Cardiac muscle cell (in vitro differentiated cells and primary cell): ENCODE measurements at places on chromosomes 7 and 10.

GRCh38 chr7:75642810-75643486 is 95.8 kb downstream of the HIP1 start:
- peak; percentile 83 for DNase-seq

DNA sequence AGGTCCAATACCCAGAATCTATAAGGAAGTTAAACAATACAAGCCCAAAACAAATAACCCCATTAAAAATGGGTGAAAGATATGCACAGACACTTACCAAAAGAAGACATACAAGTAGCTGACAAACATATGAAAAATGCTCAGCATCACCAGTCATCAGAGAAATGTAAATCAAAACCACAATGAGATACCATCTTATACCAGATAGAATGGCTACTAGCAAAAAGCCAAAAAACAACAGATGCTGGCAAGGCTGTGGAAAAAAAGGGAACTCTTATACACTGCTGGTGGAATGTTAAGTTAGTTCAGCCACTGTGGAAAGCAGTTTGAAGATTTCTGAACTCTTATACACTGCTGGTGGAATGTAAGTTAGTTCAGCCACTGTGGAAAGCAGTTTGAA is 331.1 kb downstream of the KIF20B start:
- peak; percentile 30 for DNase-seq

DNA sequence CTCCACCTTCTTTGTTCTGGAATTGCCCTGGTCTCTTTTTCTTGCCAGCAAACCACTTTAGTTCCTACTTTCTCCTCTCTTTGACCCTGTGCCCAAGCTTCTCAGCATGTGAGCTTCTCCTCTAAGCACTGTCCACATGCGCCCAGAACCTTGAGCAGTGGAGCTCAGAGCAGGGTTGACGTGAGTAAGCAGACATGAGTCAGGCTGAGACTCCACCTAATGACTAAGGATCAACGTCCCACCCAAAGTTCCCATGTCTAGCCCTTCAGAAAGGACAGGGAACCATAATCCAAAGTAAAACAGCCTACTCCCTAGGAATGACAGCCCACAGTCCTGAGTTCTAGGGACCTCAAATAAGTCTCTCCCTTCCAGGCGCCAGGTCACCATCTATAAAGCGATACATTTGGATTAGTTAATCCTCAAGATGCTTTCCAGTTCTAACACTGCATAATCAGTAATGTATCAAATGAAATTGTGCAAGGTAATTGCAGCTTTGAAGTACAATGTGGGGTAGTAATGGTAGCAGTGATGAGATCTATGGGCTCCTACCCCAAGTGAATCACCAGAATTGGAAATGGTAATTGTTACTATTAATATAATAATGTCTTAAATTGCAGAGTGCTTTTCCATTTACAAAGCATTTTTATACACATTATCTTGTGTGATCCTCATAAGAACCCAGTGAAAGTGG is 44.5 kb downstream of the KCNMA1 start:
- DNase-seq = peak; percentile 38

DNA sequence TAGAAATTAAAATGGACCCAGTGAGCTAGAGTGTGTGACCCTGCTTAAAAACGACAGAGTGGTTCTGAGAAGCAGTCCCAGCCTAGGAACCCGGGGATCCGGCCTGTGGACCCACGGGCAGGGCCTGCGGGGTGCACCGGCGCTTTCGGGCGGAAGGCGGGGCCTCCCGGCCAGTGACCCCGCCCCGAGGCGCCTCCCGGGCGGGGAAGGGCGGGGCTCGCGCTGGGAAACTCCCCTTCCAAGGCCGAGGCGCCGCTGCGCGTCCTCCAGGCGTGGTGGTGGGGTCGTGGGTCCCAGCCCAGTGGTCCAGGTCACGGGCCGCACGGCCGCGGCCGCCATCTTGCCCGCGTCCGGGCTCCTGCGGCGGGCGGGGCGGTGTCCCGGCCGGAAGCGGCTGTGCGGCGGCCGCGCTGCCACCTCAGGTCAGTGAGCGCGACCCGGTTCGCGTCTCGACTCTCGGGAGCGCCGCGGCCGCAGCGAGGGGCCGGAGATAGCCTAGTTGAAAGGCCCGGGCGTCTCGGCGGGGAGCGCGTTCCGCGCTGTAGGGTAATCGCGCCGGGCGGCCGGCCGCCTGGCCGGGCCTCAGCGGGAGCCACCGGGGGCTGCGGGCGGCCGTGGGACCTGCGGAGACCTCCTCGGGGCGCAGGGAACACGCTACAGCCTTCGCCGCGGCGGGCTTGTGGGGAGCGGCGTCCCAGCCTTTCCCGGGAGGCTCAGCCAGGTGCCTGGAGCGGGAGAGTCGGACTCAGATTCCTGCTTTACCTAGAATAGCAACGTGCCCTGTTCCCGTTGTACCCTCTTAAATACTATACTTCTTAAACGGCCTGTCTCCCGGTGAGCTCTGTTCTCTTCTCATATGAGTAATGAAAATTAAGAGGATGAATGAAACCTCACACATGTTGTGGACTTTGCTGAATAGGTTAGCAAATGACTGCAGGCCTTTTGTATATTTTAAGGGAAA is at the start of gene MIOS:
Gene MIOS, plus strand, starts transcription at position 234 of the 961 bp plus-strand sequence. CDS start 5,592 bp downstream, outside the sequence.
- DNase-seq = peak; percentile 90

- no peak for DNase-seq
Measured at GRCh38 chr7:145105561-145105960, 269.7 kb upstream of the TPK1 start.

DNA sequence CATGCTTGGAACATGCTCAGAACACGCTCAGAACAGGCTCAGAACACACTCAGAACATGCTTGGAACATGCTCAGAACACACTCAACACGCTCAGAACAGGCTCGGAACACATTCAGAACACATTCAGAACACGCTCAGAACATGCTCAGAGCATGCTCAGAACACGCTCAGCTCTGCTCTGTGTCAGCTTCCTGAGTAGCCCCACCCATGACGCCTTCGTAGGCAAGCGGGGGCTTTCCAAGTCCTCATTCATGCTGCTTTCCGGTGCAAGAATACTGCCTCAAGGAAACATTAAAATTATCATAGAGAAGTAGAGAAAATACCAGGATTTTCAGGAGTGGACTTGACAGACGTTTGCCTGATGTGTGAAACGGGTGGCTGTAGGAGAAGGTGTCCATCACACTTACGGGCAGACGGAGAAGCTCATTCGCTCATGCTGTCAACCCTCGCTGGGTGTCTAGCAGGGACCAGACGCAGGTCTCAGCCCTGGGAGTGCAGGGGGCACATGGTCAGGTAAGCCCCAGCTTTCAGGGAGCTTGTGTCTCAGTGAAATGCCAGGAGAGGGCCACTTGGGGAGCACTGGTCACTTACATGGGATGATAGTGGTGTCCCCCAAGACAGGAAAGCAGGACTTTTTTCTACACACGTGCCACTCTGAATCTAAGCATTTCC is 24.7 kb downstream of the EN2 start:
- DNase-seq = no peak

DNA sequence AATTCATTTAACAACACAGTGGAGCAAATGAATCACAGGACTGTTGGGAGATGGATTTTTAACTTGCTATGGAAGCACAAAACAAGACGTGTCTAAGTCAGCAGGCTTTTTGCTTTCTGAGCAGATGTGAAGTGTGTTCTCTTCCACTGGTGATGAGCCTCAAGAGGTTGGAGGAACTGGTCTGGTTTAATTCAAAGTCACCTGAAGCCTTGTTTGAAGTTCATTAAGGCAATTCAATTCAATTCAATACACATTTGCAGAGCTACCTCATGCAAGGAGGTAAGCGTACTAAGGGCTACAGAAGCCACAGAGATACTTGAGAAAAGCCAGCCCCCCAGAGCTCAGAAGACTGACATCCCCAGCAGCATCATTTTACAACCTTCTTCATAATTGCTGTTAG is 68.4 kb upstream of the PALS2 start:
- DNase-seq = no peak

- peak; percentile 91 for DNase-seq
Measured at GRCh38 chr10:71241114-71241829, 28.9 kb downstream of the UNC5B start.

DNA sequence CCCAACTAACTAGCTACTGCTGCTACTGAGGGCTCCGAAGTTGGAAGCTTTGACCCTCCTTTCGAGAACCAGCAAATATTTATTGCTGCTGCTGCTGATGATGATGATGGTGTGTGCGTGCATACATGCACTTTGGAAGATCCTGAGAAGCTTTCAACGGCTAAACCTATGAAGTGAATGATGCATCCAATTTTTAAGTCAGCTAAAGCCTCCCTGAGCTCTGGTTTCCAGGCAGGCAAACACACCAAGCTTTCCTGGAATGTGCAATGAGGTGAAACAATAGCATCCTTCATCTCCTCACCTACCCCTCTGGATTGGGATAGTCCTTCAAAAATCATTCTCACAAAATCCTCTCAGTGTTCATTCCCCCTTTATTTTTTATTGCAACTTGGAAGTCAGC is 13.9 kb downstream of the MACC1 start:
- DNase-seq = no peak

DNA sequence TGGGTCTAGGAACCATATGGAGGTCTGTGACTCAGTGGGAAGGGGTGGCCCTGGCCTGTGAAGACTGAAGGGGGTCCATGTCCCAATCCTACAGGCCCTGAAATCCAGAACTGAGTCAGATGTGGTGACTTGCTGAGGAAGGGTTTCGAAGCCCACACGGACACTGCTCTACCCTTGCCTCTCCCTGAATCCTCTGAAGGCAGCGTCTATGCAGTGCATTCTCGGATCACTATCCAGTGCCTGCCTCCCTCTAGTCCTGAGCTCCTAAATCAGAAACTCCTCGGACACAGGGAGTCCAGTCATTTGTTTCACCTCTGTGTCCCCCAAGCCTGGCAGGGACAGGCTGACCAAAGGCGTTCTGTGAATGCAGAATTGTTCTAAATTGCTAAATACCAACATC is 25.4 kb upstream of the TMEM72 start:
- no peak for DNase-seq

- peak; percentile 14 for DNase-seq
Measured at GRCh38 chr10:31707093-31708039, 221.3 kb downstream of the ARHGAP12 start.
